ENCODE measurements at places on chromosomes 1 and 21.

DNA sequence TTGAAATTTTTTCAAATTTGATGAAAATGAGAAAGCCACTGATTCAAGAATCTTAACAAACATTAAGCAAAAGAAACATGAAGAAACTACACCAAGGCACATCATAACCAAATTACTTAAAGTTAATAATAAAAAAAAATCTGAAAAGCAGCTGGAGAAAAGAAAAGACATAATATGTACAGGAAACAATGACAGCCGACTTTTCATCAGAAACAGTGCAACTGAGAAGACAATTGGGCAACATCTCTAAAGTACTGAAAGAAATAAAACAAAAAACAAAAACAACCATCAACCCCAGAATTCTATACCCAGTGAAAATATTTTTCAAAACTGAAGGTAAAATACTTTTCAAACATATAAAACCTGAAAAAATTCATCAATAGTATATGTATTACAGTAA lies 73.8 kb upstream of the DMRTA2 start:
- no peak for DNase-seq

DNA sequence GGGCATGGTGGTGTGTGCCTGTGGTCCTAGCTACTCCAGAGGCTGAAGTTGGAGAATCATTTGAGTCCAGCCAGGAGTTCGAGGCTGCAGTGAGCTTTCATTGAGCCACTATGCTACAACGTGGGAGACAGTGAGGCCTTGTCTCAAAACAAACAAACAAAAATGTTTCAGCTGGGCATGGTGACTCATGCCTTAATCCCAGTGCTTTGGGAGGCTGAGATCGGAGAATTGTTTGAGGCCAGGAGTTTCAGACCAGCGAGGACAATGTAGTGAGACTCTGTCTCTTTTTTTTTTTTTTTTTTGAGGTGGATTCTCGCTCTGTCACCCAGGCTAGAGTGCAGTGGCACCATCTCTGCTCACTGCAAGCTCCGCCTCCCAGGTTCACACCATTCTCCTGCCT lies 5.0 kb upstream of the RPL5 start:
- no peak for DNase-seq

DNA sequence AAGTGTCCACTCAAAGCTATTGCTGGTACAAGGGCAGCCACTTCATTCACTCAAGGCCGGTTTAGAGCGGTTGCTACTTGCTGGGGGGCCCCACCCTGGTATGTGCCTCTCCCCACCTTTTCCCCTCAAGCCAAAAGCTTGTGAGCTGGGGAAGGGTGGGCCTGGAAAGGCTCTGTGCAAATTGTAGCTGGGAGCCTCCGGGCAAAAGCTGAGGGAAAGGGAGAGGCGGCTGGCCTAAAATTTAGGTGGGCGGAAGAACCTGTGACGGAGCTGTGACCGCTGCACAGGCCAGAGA lies 306 bp upstream of the SH3D21 start:
- no peak for DNase-seq

DNA sequence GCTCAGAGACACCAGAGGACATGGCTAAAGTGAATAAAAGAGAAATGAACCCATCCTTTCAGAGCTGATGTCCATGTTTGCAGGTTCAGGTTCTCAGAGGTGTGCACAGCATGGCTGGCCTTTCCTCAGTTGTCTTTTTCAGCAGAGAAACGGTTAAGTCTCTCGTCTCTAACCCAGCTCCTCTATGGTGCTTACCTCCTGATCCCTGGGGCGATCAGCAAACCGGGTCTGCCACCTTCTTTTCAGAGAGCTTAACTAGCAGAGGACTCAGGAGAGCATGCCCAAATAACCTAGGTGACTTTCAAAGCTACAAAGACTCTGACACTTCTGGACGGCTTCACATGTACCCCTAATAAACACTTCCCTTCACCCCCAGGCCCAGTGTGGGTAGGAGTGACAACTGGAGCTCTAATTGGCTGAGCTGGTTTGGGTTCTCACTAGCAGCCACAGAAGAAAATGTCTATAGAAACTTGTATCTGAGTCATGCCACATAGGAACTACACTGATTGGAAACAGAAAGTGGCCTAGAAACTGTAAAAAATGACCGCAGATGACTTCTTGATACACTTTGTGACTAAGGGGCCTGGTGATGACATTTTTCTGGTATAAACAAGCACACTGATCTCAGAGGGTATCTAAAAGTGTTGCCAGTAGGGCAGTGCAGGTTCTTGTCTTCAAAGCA lies at the start of gene AIM2:
AIM2 (minus strand) TSS at position 329 of the 682 bp plus-strand sequence. CDS start 3,267 bp downstream, outside the sequence.
- no peak for DNase-seq

DNA sequence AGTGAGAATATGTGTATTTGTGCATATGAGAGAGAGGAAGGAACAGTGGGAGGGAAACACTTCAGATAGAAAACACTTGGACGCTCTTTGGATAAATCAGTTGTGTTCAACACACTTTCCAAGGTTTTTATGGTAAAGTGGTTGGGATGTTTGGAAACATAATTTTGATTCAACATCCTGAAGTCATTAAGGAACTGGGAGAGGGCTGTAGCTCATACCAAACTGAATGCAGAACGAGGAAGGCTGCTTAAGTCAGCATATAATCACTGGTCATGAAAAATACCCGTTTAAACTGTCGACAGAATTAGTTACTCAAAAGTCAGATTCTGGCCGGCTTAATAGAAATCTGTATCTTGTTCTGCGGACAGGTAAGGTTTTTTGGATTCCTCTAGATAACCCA lies 14.9 kb downstream of the LIX1L start:
- no peak for DNase-seq

GRCh38 chr1:208222376-208223126 lies 21.6 kb downstream of the PLXNA2 start:
- no peak for DNase-seq

- no peak for DNase-seq
Observed at GRCh38 chr1:76593618-76594017, 273.7 kb upstream of the ST6GALNAC5 start.

- DNase-seq = no peak
Observed at GRCh38 chr1:156696755-156697154, 8.6 kb downstream of the CRABP2 start.

DNA sequence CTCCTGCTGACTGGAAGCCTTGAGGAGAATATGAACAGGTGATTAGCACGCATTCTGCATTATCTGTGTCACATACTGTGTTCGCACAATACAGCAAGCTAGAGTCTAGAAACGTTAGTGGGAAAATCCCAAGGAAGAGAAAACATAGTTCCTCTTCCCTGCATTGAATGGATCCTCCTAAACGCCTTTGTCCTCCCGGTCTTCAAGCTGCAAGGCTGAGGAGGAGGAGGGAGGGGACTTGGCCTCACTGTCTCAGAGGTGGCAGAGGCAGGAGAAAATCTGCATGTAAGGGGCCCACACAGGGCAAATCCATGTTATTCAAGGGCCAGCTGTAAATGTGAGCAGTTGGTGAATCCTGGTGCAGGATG lies 34.4 kb downstream of the WNT9A start:
- no peak for DNase-seq

GRCh38 chr21:15797577-15798363 lies 68.0 kb downstream of the USP25 start:
- DNase-seq = no peak

DNA sequence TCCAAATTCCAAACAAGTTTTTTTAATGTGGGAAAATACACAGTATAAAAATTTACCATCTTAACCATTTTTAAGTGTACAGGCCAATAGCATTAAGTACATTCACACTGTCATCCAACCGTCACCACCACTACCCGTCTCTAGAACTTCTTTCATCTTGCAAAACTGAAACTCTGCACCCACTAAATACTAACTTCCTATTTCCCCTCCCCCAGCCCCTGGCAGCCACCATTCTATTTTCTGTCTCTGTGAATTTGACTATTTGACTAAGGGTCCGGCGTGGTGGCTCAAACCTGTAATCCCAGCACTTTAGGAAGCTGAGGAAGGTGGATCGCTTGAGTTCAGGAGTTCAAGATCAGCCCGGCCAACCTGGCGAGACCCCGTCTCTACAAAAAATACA lies 36.1 kb downstream of the CLSTN1 start:
- no peak for DNase-seq

GRCh38 chr1:40394491-40395172 lies 21.1 kb downstream of the SMAP2 start:
- no peak for DNase-seq

DNA sequence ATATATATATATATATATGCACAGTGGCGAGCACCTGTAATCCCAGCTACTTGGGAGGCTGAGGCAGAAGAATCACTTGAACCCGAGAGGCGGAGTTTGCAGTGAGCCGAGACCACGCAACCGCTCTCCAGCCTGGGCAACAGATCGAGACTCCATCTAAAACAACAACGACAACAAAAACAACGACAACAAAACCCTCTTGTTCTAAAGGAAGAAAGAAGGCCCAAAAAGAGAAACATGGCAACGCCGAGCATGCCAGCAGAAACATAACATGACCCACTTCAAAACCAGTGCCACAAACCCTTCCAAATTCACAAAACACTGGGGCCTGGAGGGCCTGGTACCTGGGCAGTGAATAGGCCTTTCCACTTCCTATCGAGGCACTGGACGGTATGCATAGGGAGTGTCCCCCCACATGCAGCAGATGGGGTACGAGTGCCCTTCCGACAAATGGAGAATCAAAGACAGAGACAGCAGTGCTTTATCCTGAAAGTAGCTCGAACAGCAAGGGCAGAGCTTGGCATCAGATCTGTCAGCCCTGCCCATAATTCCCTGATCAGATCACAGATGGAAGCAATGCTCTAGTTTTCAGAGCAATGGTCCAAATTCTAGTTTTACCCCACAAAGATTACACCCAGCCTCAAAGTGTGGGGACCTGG lies 52.0 kb downstream of the TOMM20 start:
- no peak for DNase-seq

- DNase-seq = no peak
Observed at GRCh38 chr21:37196847-37197246, 70.3 kb downstream of the VPS26C start.

GRCh38 chr1:208235982-208236761 lies 8.0 kb downstream of the PLXNA2 start:
- no peak for DNase-seq

DNA sequence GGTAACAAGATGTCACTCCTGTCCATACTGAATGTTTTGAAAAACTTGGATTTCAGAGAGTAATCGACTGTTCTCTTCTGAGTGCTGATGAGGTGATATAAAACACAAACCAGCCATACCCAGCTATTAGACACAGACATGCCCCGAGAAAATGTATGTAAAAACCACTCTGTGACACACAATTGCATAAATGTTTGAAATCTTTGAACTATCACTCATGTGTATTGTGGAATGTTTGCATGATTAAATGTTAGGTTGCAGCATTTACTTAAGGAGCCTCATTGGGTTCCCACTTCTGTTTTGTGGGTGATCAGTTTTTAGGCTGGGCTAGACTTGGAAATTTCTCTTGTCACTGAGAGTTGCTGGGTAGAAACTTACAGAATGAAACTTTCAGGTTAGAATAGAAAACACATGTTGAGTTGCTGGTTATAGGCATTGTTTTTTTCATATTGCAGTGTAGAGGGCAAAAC lies 270.4 kb upstream of the B3GALT2 start:
- DNase-seq = no peak

All from non-pigmented ciliary epithelial cell (primary cell).